Fibroblast of the aortic adventitia (primary cell): ENCODE measurements at places on chromosomes 3 and 15.
A peak's percentile ranks its signal among the peaks of the same experiment; 100 is the strongest.

GRCh38 chr3:168467115-168467714 is 371.5 kb upstream of the GOLIM4 start:
- DNase-seq: peak; percentile 28

- DNase-seq: no peak
Observed at GRCh38 chr3:11721479-11721878, 77.8 kb upstream of the VGLL4 start.

DNA sequence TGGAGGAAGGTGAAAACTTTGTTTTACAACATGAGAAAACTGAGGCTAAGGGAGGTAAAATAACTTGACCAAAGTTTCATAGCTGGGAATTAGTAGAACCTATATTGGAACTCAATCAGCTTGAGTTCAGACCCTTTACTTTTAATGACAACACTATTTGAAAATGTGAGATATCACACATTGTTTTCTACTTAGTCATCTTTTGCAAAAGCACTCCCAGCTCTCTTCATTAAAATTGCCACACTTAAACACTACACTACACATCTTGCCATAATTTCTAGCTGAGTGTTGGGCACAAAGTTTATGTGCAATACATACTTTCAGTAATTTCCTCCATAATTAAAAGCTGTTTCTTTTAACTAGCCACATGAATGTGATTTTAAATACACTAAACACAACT is 230.4 kb upstream of the DCBLD2 start:
- peak; percentile 33 for DNase-seq

DNA sequence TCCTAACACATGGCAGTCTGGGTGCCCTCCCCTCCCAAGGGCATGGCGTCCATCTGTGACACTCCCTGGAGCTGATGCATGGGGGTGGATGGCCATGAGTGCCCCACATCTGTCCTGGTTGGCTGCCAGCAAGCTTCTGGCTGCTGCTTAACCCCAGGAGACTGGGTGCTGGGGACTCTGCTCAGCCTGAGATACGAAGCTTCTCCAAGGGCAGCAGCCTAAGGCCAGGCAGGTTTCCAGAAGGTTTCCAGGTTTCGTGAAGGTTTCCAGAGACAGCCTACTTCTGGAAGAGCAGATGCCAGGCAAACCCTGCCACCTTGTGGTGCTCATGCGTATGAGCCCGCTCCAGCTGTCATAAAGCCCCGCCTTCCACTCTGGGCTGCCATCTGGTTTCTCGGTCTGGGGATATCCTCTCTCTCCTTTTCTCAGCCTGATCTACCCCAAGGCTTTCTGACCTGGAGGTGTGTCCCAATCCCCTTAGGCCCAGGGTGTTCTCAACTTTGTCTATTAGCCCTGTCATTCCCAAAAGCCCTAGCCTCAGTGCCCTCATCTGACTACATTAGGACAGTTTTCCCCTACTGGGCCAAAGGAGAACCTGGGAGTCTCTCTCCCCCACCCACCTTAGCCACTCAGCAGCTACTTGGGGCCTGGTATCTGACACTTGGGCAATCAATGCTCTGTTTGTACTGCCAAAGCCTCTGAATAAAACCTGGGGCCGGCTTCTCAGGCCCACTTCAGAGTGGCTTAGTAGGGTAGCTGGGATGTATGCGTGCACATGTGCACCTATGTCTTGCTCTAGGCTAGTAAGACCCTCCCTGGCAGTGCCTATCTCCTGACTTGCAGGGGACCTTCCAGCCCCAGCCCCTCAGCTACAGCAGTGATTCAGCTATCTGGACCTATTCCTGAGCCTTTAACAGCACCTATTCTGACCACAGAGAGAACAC is 12.0 kb downstream of the MRPL46 start:
- DNase-seq: peak; percentile 81

DNA sequence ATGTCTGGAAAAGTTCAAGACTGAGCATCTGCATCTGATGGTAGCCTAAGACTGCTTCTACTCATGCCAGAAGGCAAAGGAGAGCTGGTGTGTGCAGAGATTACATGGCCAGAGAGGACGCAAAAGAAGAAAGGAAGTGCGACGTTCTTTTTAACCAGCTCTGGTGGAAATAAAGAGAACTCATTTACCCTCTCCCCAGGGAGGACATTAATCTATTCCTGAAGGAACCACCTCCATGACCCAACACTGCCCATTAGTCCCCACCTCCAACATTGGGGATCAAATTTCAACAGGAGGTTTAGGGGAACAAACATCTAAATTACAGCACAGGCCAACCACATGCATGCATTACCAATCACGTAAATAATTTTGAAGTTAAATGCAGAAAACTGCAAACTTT is 1.5 kb upstream of the NCK1 start:
- DNase-seq: peak; percentile 14

DNA sequence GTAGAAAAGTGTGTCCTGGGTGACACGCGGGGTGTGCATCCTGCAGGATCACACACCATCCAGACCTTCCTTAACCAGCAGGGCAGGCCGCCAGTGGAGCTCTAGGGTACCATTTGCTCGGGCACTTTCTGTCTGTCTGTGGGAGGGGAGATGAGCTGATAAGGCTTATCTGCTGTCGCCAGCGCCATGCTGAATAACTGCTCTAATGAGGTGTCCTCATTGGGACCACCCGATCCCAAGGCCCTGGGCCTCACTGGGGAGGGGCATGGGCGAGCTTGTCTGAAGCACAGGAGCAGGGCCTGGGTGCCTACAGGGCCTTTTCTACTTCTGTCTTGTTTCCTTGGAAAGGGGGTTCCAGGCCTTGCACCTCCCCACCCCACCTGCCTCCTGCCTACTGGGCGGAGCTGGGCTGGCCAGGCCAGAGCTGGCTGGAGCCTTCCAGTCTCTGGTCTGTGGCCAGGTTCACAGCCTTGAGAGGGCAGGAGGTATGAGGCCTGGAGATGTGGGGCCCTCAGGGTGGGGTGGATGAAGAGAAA is 2.5 kb upstream of the GATA2 start:
- no peak for DNase-seq

- DNase-seq: no peak
Observed at GRCh38 chr15:23869396-23869795, 182.3 kb upstream of the NDN start.

GRCh38 chr3:153840487-153840886 is 280.7 kb upstream of the ARHGEF26 start:
- no peak for DNase-seq

GRCh38 chr3:143565951-143566350 is 282.3 kb downstream of the SLC9A9 start:
- peak; percentile 68 for DNase-seq

GRCh38 chr3:8371960-8372463 is 129.6 kb upstream of the LMCD1 start:
- DNase-seq: no peak

- no peak for DNase-seq
Observed at GRCh38 chr15:63274427-63274826, 3.0 kb upstream of the APH1B start.

DNA sequence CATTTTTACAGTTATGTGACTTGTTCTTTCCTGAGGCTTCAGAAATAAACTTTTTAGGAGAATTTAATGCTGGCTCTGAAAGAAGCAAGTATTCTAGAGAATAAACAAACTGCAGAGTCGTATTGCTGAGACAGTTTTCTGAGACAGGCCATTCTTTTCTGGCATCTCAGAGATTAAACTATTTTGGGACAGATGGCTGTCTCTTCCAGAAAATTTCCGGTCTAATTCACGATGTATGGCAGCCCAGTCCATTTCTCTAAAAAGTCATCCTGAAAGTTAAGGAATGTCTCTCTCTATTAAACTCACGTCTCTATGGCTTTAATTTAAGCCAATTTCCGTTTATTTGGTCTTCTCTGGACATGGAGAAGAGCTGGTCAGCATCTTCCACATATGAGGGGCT is 208.6 kb downstream of the FEZF2 start:
- DNase-seq: no peak

GRCh38 chr15:85150130-85150480 is 168.4 kb downstream of the PDE8A start:
- DNase-seq: no peak

DNA sequence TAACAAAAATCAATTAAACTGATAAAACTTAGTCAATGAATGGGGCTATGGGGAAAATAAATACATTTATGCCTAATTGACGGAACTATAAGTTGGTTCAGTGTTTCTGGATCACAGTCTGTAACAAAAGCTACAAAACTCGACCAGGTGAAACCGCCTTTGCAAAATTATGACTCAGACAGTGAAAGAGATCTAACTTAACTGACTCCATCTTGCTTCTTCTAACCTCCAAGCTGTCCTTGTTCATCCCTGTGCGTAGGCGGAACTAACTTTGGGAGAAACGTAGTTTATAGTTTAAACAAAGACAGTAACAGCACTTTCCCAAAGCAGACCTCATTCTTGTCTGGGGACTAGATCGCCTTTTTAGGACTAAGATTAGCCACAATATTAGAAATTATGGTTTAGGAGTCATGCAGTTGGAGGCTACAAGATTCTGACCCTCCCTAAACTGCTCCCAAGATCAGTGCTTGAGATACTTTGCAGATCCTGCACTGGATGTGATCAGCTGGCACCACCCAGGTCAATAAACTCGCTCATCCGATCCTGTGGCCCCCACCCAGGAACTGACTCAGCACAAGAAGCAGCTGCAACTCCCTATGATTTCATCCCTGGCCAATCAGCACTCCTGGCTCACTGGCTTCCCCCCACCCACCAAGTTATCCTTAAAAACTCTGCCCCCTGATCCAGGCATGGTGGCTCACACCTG is 7.2 kb upstream of the MFGE8 start:
- peak; percentile 54 for DNase-seq

DNA sequence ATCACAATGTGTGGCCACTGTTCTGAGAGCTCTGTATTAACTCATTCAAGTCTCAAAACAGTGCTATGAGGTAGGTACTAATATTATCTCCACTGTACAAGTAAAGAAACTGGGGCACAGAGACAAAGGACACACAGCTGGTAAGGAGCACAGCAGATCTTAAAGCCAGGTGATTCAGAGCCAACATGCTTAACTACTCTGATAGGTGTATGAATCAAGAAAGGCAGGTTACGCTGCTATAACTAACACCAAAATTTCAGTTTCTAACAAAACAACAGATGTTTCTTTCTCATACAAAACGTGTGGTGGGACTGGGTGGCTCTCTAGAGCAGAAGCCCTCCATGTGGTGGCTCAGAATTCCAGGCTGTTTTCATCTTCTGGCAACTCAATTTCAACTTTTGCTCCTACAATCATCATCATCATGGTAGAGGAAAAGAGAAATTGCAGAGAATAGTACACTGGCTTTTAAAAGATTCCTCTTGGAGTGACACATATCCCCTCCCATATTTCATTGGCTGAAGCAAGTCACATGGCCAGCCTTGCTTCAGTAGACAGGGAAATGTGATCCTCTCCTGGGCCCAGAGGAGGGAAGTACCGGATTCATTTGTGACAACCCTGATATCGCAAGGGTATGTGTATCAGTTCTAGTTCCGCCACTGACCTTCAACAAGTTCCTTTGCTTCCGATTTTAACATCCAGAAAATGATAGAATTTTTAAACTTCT is 126.2 kb upstream of the PTX3 start:
- no peak for DNase-seq

GRCh38 chr15:100595964-100596363 is 6.0 kb downstream of the LINS1 start:
- DNase-seq: no peak

DNA sequence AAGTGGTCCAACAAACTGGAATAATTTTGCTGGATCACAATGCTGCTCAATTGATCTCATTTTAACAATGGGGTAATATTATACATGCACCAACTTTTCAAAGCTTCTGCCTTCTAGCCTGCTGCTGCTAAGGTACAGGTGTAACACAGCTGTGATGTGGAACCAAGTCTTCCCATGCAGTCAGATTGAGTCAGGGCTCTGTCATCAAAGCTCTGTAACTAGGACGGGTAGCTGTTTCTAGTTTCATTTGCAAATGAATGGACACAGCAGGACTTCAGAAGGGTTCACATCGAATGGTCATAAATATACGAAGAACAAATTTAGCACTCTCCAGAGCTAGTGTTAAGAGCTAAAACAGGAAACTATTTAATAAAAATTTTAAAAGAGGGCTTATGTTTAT is 189.2 kb downstream of the USP13 start:
- no peak for DNase-seq

DNA sequence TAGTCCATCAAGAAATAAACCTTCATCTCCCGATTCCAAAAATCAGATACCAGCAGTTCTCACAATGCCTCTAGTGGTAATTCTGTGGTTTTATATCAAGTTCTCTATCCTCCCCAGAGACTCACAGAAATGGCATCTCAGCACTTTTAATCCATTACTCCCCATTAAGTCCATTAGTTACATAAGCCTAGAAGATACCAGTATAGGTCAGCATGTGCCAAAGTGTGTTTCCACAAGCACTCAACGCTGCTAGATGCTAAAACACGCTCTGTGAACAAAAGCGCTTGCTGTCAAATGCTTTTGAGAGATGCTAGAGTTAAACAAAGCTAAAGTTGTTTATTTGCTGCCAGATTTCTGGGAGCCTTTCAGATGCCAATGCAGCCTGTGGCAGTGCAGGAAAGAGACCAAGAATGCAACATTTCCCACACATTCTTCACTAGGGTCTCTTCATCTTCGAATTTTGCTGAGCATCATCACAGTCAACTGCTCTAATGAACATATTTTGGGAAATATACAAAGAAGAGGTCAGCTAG is 918.8 kb upstream of the CFAP20DC start:
- DNase-seq: no peak

DNA sequence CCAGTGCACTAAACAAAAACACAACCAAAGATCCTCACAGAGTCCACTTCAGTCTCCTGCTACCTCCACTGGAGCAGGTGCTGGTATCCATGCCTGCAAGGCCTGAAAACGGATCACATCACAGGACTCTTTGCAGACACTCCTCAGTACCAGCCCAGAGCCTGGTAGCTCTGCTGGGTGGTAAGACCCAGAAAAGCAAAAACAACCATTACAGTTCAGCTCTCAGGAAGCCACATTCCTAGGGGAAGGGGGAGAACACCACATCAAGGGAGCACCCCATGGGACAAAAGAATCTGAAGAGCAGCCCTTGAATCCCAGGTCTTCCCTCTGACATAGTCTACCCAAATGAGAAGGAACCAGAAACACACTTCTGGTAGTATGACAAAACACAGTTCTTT is 52.5 kb upstream of the PFN2 start:
- no peak for DNase-seq

GRCh38 chr3:37173806-37174205 is 576 bp downstream of the LRRFIP2 start:
- DNase-seq: no peak
